ENCODE measurements at places on chromosomes 11 and 22.

DNA sequence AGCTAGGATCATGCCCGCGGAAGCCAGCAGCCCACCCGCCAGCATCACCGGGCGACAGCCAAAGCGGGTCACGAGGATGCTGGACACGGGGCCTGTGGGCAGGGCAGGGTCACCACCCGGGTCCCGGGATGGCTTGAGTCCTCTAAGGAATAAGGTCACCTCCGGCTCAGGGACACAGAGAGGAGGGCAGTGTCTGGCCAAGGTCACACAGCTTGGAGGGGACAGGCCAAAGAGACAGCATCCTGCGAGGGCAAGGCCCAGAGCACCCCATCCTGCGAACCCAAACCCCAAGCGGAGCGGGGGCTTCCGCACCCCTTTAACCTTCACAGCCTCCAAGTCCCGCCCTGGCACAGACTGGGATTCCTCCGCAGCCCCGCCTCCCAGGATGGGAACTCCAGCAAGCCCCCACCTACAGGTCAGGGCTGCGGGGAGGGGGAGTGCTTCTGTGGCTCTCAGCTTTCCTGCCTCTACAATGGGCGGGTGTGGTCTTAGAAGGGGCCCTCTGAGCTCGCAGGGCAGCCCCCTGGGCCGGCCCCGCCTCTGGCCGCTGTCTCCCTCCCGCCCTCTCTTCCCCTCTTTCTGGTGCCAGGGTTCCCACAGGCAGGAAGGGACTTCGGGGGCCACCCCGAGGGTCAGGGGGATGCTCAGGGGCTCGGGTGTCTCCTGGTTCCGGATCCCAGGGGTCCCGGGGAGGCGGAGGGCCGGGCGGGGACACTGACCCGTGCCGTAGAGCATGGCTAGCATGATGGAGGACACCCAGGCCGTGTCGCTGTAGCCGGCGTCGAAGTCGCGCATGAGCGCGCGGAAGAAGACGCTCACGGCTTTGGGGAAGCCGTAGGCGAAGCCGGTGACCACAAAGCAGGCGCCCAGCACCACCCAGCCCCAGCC lies 1.8 kb downstream of the SLC16A8 start:
- DNase-seq: no peak

DNA sequence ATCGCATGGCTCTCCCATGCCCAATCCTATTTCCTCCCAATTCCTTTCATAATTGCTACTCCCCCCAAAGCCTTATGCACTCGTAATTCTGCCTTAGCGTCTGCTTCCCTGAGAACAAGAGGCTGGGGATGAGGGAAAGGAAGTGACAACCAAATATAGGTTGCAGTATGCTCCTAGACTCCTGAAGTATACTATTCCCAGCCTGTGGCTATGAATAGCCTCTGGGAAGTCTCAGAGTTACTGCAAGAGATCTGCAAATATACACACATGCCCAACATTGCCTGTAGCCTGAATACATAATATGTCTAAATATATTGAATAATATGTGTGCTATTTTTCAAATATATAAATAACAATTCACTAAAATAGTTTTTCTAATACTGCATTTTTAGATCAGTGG lies 96.1 kb upstream of the CD44 start:
- DNase-seq: no peak

DNA sequence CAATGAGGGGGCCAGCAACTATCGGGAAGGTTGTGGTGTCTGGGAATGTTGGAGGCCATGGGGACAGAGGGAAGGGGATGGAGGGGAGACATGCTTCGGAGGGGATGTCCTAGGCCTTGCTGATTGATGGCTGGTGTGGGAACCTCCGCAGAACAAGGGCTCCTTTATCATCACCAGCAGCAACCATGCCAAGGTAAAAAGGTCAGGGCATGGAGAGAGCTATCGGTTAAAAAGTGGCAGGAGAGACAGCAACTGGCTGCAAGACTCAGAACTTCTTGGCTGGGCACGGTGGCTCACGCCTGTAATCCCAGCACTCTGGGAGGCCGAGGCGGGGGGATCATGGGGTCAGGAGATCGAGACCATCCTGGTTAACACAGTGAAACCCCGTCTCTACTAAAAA lies 3.0 kb downstream of the GSTT4 start:
- no peak for DNase-seq

DNA sequence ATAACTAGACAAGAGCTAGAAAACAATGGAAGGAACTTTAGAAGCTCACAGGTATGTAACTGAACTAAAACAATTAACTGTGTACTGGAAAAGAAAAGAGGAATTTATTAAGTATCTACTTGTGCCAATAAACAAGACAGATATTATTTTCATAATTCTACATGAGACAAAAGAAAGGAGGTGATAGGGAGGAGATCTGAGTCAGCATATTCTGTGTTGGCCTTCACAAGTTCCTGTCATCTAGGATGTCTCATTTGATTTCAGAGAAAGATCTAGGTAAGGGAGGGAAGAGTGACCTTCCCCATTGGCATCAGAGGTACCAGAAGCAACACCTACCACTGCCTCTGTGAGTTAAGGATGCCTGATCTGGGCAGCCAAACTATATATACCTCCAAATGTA lies 34.8 kb upstream of the TEAD1 start:
- DNase-seq: no peak

GRCh38 chr11:74532501-74533246 lies 39.1 kb upstream of the LIPT2 start:
- no peak for DNase-seq

GRCh38 chr11:112265659-112266409 lies 5.2 kb upstream of the PLET1 start:
- DNase-seq: no peak

- DNase-seq: no peak
Observed at GRCh38 chr11:123308077-123308476, 113.0 kb upstream of the CLMP start.

DNA sequence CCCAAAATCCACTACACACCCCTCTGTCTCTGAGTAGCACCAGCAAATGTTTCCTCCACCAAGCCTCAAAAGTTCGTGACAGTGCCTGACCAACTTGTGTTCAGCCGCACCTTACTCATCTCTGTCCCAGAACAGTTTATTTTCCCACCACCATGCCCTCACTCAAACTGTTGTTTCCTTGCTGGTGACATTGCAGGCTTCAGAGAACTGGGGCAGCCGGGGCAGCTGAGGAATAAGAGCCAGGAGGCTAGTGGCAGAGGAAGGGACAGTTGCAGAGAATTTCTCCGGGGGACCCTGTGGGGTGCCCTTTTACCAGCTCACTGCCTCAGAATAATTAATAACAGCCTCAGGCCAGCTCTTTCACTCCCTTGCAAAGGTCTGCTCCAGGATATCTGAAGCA lies 709 bp upstream of the KCNE3 start:
- no peak for DNase-seq

DNA sequence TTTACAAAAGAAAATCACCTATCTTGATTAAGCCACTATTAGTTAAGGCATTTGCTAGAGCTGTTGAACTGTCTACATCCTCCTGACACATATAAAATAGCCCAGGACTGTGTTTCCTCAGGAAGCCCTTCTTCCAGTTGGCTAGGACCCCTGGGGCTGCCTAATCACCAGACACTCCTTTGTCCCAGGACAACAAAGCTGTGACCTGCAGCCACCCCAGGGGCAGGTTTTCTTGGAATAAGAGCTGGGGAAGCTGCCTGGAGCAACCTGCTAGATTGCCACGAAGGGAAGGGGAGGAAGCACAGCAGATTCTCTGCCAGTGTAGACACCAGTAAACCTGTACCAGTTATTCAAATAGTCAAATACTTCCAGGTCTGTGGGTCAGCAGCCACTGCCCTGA lies 17.6 kb downstream of the CHST1 start:
- no peak for DNase-seq

GRCh38 chr11:116694815-116695590 lies 77.8 kb downstream of the BUD13 start:
- DNase-seq: no peak

- DNase-seq: no peak
Observed at GRCh38 chr11:31792456-31792855, 18.7 kb downstream of the PAX6 start.

- DNase-seq: no peak
Observed at GRCh38 chr22:37669586-37669985, 5.8 kb upstream of the LGALS1 start.

GRCh38 chr22:20258584-20259326 lies 9.4 kb downstream of the RTN4R start:
- DNase-seq: no peak

- no peak for DNase-seq
Observed at GRCh38 chr11:41110527-41110926, 348.9 kb downstream of the LRRC4C start.

GRCh38 chr11:47593492-47593933 lies 698 bp downstream of the C1QTNF4 start:
- DNase-seq: no peak

- no peak for DNase-seq
Observed at GRCh38 chr11:60777572-60777971, 7.6 kb upstream of the MS4A10 start.

GRCh38 chr11:2443406-2443805 lies 908 bp downstream of the TRPM5 start:
- no peak for DNase-seq

DNA sequence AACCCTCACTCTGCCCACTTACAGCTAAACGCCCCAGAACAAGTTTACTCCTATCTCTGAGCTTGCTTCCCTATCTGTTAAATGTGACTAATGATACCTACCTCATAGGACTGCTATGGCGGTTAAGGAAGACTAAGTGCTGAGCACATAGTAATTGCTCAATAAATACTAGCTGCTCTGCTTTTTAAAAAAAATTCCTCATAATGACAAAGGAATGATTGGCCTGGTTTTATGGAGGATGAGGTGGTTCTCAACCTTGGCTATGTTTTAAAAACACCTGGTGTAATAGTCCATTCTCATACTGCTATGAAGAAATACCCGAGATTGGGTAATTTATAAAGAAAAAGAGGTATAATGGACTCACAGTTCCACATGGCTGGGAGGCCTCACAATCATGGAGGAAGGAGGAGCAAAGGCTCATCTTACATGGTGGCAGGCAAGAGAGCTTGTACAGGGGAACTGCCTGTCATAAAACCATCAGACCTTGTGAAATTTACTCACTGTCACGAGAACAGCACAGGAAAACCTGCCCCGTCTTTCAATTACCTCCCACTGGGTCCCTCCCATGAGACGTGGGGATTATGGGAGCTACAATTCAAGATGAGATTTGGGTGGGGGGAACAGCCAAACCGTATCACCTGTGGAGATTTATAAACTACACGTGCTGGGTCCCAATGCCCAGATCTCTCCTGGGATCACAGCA lies 127.2 kb upstream of the SYT13 start:
- no peak for DNase-seq

DNA sequence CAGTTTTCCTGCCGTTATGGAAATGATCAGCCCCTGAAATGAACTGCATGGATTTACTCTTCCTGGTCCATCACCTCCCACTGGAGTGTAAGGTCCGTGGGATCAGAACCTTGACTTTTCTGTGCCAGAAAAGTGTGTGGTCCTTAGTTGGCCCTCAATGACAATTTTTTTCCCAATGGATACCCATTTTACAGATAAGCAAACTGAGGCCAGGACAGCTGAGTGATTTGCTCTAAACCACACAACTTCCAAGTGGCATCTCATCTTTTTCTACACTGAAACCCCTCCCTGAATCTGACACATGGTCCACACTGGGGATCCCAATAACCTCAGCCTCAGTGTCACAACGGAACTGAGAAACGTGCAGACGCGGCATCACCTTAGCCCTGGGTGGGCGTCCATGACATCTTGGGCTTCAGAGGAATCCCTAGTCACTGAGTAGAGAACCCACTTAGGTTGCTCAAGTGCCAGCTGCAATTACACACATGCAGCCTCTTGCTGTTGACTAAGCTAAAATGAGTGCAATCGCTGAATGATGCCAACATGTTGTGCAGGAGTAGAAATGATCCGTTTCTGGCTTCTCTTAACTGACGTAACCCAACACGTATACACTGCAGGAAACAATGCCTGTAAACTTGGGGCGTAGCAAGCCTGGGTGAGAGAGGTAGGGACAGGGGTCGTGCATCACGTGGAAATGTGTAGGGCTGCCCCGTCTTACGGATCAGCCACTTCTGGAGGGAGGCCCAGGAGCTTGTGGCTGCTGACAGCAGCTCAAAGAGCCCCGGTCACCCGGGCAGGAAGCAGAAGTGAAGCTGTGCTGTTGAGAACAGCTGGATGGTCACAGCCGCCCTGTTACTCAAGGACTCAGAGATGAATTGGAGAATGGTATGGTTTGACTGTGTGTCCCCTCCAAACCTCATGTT lies 136.3 kb downstream of the SHANK2 start:
- no peak for DNase-seq

Data from cortex of kidney (tissue), 1 donor.